ENCODE measurements at places on chromosomes 13 and 19.
A peak's percentile ranks its signal among the peaks of the same experiment; 100 is the strongest.

GRCh38 chr19:19508217-19508616 is 7.1 kb downstream of the TSSK6 start:
- no peak for DNase-seq

GRCh38 chr13:113420232-113420631 is 33.1 kb downstream of the ADPRHL1 start:
- no peak for DNase-seq

GRCh38 chr19:3459089-3459881 is 21.0 kb downstream of the SMIM24 start:
- no peak for DNase-seq

GRCh38 chr19:42965176-42965575 is 28.2 kb upstream of the PSG7 start:
- no peak for DNase-seq

DNA sequence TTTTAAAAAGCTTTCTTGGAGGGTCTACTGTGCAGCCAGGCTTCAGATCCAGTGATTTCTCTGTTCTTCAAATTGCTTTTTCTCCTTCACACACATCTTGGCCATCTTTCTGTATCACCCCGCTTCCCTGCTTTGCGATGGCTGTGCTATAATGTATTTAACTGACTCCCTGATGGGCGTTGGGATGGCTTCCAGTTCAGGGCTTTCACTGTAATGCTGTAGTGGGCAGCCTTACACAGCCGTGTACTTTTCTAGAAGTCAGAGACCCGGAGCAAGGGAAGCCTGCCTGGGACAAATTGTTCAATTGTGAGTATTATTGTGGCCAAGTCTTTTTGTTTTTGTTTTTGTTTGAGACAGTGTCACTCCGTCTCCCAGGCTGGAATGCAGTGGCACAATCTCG is 19.4 kb upstream of the PAK4 start:
- no peak for DNase-seq

DNA sequence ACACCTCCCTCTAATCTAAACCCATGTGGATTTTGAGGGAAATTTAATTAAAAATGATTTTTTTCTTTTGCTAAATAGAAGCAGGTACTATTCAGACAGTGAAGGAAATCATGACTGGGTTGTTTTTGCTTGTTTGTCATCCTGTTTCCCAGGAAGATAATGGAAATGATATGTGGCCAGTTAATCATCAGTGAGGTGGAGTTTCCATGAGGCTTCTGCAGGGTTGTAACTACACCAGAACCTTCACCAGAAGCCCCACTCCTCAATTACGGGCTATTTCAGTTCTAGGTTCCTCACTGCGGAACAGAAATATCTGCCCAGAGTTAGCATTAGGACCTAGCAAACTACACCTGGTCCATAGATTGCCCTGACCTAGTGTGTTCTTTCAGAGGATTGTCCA is 394.0 kb downstream of the DLEU7 start:
- no peak for DNase-seq

DNA sequence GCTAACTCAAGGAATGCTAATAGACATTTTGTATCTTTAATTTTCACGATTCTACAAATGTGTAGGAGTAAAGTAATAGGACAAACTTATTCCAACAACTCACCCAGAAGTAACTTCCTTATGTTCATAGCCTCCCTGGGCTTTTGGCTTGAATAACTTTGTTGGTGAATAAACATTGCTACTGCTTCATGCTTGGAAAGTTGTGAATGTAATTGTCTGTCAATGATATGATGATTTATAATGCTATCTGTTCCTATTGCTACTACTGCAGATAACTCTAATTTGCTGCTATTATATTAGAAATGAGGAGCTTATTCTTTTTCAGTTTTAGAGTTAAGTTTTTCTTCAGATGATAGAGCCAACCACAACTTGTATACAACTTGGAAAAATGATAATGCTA is 307.7 kb downstream of the PCDH9 start:
- no peak for DNase-seq

DNA sequence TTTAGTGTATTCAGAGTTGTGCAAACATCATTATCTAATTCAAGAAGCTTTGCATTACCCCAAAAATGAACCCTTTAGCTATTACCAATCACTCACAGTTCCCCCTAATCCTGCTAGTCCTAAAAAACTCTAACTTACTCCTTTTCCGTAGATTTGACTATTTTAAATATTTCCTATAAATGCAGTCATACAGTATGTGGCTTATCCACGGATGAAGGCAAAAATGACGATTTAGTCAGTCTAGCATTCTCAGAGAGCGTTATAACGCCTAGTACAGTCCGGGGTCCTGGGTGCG is 587 bp upstream of the ZNF383 start:
- DNase-seq: no peak

DNA sequence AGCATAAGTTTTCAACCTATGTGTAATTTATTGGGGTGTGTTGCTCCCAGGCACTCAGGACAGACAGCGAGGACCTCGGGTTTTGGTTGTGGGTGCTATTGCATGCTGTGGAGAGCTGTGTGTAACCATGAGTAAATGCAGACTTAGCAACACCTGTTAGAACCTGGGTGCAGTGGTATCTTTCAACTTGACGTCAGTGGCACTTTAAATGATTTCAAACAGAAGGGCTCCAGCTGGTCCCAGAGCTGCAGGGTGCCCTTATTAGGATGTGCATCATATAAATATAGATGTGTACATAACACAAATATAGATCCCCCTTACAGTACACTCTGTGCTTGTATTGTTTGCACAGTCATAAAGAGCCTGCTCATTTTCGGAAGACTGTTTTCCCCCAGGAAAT is 228.3 kb upstream of the IRS2 start:
- DNase-seq: peak; percentile 94

- DNase-seq: no peak
These were observed 322.7 kb downstream of the SUCLA2 start for GRCh38 chr13:47678201-47678968.

GRCh38 chr19:54387991-54388801 is 23.5 kb upstream of the LAIR1 start:
- no peak for DNase-seq

GRCh38 chr13:111270765-111271698 is 49.4 kb upstream of the TEX29 start:
- no peak for DNase-seq

GRCh38 chr19:7862413-7862951 is 11.7 kb downstream of the PRR36 start:
- DNase-seq: no peak

DNA sequence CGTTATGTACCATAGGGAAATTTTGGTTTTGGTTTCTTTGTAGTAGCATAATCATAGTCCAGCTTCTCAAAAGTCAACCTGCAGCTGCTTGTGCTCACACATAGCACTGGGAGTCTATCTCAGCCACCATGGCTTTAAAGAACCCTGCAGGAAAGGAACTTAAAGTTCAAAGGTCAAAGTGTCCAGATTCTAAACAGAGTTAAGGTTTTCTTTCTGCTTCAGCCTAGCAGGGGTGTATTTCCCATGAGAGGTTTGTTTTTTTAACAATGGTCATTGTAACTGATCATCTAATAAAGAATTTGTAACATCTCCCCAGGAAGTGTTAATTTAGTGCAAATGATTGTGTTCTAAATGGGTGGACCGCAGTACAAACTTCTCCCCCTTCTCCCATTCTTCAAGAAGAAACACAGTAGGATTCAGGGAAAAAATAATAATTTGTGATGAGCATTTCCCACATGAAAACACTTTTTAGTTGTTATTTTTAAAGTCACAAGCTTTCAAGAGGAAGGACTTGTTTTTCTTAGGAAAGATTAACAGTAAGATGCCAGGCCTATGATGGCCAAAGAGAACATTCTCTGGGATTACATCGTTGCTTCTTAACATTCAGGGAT is 168.0 kb downstream of the EFNB2 start:
- no peak for DNase-seq

DNA sequence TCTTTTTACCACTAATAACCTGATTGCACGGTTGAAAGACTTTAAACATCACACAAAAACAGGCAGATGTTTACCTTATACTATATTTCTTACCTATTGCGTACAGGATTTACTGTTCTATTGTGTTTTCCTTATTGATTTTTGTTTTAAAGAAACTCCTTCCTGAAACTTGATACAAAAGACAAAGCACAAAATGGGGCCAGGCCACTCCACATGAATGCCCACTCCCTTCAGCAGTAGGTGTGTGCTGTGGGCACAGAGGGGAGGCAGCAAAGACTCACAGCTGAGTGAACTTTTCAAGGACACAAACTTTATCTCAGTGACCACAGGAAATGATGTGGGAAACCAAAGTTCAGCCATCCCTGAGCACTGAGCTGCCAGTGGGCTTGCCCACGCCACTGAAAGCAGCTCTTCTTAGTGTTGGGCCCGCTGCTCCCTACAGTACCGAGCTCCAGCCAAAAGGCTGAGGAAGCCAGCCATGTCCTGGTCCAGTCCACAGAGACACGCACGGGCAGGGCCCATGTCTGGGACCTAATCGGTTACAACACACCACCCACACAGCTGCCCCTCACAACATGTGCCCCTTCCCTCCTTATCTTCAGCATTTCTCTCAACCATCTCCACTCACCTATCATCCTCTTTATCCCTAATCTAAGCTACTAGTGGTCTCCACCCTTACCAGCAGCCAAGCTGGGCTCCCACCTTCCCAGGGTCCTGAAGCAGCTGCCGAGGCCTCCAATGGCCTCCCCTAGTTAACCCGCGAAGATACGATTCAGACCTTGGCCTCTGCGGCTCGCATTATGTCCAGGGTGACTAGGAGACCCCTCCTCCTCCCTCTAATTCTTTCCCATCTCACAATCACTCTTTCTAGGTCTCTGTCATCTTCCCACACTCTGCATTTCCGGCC is 39.5 kb downstream of the ATP7B start:
- DNase-seq: peak; percentile 28

DNA sequence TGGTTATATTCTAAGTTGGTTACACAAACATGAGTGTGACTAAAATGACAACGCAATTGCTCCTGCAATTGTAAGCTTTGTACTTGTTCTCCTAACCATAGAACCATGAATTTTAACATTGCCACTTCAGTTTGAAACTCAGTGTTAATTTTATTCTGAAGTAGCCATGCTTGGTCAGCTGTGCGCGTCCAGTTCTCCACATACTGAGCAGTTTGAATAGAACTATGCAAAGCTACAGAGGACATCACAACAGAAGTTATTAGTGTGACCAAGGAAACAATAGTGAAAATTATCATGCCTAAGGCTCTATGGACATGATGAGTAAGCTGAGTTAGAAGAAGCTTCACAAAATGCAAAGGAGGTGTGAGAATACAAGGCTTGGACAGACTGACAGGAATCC is 19.6 kb upstream of the ZNF100 start:
- no peak for DNase-seq

DNA sequence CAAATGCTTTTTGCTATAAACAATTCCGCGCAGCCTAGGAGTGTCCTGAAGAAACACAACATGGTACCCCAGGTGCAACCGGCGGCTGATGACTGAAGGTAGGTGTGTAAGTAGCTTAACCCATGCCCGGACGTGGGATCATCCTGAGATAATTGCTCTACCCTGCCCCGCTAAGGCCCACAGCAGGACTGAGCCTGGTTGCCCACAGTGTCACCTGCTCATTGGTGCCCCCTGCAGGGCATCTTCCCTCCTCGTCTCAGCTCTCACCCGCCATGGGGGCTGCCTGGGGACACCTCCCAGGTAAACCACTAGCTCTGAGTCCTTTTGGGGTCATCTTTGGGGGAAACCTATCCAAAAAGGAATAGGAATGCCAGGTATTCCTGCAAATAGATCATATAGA is 22.3 kb downstream of the TMEM161A start:
- no peak for DNase-seq

DNA sequence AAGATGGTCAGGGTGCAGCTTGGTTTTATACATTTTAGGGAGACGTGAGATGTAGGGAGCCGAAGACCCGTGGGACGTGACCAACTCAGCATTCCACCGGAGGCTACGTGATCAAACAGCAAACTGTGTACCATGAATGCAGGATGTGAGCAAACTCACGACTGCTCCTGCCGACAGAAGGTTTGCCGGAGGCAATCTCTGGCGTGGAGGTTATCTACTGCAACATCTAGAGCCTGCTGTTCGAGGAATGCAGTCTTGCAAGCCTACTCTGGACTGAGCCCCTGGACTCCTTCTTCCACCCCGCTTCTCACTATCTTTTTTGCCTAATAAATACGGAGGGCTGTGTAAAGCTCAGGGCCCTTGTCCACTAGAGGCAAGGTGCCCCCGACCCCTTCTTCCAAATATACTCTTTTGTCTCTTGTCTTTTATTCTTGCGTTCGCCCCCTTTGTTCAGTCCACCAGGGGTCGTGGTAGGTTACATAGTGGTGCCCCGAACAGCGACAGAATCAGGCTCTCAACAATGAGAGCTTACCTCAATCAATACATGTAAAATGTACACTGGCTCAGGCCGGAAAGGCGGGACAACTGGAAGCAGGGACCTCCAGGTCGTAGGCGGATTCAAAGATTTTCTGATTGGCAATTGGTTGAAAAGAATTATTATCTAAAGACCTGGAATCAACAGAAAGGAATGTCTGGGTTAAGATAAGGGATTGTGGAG is 8.9 kb upstream of the OR1I1 start:
- DNase-seq: no peak

DNA sequence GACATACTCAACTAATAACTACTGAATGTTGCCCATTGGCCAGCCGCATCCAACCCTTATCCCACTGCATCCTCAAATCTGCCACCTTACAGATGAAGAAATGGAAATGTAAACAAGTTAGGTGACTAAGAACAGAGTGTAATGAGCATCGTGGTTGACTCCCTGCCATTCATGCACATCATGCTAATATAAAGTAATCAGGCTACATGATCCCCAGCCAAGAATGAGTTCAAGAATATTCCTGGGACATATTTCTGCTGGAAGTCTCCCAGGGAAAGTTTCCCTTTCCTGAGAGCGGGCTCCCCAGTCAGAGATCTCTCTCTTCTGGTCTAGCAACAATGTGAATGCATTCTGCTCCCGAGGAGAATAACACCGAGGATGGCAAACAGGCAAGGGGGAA is 55.9 kb upstream of the SERP2 start:
- no peak for DNase-seq

- DNase-seq: no peak
These were observed 1.5 kb downstream of the NDFIP2 start for GRCh38 chr13:79482281-79482970.

- no peak for DNase-seq
These were observed 163.4 kb downstream of the PCDH20 start for GRCh38 chr13:61252213-61252612.

DNA sequence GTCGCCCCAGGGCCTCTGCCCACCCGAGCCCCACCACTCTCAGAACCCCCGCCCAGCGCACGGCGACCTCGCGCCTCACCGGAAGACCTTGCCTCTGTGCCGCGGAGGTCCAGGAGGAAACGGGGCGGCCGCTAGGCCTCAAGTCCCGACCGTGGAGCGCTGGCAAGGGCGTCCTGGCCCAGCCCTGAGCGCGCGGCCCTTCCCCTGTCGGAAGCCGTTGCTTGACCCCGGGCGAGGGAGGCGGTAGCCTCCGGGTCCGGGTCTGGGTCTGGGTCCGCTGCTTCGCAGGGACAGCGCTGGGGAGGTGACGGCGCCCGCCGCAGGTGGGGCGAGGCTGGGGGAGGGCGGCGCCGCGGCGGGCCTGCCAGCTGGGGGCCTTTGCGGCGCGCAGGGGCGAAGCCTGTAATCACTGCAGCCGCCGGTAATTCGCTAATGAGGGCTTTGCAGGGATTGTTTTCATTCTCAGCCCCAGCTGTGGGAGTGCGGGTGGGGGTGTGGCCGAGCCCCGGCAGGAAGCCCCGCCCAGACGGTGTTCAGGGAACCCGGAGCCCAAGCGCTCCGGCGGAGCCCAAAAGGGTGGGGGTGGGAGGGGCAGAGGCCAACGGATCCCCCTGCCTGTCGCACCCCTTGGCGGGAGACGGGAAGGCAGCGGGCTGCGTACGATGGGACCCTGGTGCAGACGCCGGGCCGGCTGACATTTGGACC is 8.6 kb downstream of the C19orf25 start:
- no peak for DNase-seq
